Gastrocnemius medialis (tissue), 4 donors: ENCODE measurements at places on chromosomes 12 and 14.
A peak's percentile ranks its signal among the peaks of the same experiment; 100 is the strongest.

DNA sequence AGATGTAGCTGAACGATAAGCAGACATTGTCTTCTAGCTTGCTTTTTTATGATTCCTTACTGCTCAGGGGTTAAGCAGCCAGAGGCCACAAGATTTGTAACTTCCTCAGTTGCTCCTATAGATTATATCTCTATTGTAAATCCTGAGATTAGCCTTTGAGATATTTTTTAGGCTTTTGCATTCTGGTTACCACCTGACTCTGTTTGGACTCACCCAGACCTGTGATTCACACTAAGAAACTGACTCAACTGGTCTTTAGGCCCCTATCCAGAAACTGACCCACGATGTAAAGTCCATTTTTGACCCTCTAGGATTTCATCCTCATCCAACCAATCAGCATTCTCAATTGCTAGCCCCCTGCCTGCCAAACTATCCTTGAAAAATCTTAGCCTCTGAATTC lies 194.4 kb downstream of the RASSF9 start:
- no peak for DNase-seq

DNA sequence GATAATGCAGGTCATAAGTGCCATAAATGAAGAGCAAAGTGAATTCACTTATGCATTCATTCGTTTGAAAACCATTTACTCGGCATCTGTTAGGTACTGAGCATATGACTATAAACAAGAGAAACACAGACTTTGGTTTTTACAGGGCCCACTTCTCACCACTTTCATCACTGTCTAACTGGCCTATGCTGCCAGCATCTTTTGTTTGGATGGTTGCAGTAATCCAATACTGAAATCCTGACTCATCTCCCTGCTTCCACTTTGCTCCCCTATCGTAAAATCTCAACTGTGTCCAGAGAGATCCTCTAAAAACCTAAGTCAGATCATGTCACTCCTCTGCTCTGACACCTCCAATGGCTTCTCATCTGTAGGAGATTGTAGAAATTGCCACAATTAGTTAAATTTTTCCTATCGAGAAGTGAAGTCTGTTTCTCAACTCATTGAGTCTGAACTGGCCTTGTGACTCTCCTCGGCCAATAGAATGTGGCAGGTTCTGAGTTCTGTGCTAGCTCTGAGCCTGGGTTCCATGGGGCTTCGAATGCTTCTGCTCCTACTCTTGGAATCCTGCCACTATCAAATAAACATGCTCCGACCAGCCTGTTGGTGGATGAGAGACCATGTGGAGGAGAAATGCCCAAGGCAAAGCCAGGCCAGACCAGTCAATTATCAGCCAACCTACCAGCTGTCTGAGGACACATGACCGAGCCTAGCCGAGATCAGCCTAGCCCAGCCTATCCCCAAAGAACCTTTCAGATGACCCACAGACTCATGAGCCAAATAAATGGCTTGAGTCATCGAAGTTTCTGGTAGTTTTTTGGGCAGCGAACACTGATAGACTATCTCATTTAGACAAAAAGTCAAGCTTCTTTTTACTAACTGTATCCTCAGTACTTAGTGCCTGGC lies 2.2 kb upstream of the BATF start:
- DNase-seq, result no peak

DNA sequence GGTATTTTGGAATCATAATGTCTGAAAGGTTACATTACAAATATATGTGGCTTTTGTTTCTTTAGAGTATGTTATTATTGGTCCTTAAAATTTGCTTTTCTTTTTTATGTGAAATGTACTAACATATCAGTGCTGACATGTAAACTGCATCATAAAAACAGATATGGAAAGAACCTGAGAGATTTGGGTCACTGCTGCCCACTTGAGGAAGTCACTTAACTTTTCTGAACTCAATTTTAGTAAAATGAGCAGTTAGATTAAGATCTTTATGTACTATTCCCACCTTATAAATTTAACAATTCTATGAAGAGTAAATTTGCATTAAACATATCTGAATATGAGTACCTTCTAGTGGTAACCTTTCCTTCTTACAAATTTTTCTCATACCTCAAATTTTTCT lies 7.5 kb downstream of the PTGR2 start:
- no peak for DNase-seq

- DNase-seq, result no peak
Measured at GRCh38 chr12:92802906-92803305, 100.1 kb downstream of the PLEKHG7 start.

DNA sequence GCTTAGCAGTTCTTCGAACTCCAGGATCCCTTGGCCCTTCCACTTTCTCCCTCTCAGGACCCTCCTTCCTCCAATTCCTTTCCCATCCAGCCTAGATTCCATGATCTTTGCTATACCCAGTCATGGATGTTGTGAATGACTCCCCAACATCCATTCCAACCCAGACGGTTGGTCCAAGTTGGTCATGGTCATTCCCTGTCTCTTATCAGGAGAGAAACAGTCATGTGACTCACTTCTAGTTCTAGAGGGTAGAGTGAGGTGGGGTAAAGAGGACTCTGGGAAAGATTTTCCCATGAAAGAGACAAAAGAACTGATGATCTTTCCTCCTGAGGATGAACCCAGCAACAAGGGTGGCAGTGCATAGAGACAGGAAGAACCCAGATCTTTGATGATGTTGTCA lies 9.2 kb upstream of the P2RX7 start:
- DNase-seq, result no peak

DNA sequence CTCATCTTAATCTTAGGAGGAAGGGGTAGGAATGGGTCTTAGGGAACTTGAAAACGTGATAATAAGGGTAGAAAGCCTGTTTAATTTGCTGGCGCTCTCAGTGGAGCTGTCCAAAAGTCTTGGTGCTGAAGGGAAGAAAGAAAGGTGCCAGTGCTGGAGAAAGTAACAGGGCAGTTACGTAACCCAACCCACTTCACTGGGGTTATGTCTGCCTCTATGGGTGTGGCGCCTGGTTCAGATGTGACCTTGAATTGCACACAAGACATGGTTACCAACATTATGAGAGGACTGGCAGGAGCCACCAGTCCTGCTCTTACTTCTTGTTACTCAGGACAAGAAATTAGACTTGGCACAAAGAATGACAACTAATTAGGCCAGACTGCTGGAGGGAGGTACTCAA lies 18.6 kb upstream of the GPATCH2L start:
- DNase-seq, result no peak

DNA sequence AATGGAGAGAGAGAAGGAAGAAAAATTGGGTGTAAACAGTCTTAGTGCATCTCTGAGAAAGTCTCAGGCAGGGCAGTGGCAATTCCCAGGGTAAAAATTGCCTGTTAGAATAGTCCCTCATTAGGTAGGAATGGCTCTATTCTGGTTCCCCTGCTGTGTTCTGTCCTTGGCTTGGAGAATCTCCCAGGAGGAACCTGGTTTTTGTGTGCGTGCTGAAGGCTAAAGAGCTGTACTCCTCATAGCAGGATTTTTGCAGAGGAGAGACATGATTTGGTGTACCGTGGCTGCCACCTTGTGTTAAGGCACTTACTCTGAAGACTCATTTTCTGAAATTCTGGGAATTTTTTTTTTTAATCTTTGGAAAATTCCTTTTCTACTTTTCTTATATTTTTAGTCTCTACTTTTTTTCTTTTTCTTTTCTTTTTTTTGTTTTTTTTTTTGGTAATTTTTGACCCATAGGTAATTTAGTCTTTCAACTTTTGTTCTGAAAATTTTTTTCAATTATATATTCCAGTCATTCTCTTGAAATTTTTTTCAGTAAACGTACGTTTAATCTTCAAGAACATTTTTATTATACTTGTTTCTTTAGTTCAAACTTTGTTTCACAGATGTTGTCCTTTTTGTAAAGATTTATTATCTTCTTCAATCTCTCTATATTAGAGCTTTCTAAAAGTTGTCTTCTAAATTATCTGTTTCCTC lies 63.8 kb downstream of the FBXO33 start:
- peak; percentile 14 for DNase-seq

DNA sequence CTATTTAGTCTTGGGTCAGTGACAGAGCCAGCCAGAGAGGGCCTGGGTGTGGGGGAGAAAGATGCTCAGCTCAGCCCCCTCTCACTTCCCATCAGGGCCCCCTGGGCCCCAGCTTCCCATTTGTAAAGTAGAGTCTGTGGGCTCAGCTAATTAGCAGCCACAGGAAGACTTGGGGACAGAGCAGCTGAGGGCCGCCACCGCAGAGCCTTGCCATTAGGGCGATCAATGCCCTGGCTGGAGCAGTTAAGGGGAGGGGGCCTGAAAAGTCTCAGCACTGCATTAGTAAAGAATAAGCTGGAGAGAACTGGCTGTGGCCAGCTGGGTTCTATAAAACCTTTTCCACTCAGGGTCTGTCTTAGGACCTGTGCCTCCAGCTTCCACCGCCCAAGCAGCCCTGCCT lies 2.7 kb downstream of the PLEKHD1 start:
- DNase-seq, result no peak

- DNase-seq, result no peak
Measured at GRCh38 chr12:124722878-124723277, 140.8 kb downstream of the SCARB1 start.

GRCh38 chr14:22767323-22767589 lies 768 bp downstream of the OXA1L start:
- no peak for DNase-seq

GRCh38 chr12:66270613-66271012 lies 31.7 kb upstream of the HELB start:
- no peak for DNase-seq

DNA sequence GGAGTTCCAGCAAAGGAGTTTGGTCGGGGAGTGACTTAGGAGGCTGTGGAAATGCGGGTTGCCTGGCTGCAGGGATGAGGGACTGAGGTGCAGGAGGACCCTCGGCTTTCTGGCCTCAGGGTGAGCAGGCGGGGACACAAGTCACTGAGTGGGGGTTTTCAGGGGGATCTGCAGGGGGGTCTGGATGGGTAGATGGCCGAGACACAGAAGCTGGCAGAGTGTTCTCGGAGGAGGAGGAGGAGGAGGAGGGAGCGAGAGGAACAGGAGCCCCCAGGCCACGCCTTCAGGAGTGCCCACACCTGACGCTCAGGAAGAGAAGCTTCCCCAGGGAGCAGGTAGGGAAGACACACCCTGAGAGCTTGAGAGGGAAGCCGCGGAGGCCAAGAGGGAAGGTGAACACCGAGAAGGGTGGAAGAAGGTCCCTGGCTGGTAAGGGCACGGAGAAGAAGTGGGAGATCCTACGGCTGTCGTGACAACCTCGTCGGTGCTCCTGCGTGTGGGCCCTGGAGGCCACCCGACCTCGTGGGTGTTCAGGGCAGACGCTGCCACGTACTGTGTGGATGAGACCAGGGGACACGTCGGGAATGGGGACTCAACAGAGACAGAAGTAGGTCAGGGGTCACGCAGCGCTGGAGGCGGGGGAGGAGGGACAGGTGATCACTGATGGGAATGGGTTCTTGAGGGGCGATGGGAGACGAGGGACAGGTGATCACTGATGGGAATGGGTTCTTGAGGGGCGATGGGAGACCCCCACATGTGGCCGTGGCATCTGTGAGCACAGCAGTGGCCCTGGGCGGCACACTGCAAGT lies 109.4 kb downstream of the PIWIL1 start:
- DNase-seq, result no peak

- no peak for DNase-seq
Measured at GRCh38 chr12:97466000-97466399, 3.4 kb downstream of the RMST start.

- DNase-seq, result no peak
Measured at GRCh38 chr12:66942741-66943465, 264.0 kb upstream of the GRIP1 start.

GRCh38 chr12:124410354-124411175 lies 115.7 kb downstream of the RFLNA start:
- peak; percentile 90 for DNase-seq

DNA sequence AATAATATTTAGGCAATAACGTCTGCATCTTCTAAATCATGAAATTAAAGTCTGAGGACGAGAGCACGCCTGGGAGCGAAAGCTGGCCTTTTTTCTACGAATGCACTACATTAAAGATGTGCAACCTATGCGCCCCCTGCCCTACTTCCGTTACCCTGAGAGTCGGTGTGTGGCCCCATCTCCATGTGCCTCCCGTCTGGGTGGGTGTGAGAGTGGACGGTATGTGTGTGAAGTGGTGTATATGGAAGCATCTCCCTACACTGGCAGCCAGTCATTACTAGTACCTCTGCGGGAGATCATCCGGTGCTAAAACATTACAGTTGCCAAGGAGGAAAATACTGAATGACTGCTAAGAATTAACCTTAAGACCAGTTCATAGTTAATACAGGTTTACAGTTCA lies 19.3 kb downstream of the CKB start:
- DNase-seq, result no peak

GRCh38 chr14:85533023-85533860 lies 3.3 kb downstream of the FLRT2 start:
- peak; percentile 59 for DNase-seq

DNA sequence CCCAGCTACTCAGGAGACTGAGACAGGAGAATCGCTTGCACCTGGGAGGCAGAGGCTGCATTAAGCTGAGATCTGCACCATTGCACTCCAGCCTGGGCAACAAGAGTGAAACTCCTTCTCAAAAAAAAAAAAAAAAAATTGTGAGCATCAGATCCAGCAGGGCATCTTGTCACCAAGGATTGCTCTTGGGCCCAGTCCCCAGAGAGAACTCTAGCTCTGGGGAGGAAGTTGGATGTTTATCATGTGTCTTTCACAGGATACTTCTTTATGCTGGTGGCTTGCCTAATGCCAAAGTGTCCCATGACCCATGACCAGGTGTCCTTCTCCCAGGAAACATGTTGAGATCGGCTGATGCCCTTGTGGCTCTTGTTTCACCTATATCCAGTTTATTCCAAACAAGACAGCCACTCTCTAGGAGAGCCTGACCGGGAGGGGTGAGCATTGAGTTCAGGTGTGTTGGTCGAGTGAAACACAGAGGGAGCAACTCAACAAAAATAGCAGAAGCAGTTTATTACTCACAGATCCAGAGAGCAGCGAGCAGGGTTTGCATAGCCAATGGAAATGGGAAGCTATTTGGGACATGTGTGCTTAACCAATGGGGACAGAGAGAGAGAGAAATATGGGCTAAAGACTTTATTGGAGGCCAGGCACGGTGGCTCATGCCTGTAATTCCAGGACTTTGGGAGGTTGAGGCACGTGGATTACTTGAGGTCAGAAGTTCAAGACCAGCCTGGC lies 6.6 kb upstream of the TCHP start:
- DNase-seq, result no peak

- DNase-seq, result no peak
Measured at GRCh38 chr14:97634751-97635150, 837.6 kb downstream of the VRK1 start.

- DNase-seq, result no peak
Measured at GRCh38 chr12:69509904-69510827, 40.0 kb downstream of the FRS2 start.

GRCh38 chr14:93395231-93395630 lies 35.5 kb upstream of the UNC79 start:
- no peak for DNase-seq

DNA sequence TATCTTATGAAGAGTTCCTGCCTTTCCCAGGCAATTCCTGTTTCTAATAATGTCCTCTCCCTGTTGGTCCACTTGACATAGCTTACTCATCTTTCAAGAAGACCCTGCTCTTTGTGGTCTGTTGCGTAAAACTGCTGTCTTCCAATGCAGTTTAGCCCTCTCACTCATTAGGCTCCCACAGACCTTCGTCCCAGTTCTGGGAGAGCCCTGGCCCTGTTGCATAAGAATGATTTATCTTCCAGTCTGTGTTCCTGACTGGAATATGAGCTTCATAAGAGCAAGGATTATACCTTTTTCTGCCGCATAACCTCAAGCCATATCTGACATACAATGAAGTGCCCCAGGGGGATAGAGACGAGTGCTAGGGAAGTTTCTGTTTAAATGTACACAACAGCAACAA lies 365.9 kb upstream of the NOVA1 start:
- DNase-seq, result peak; percentile 7
